ENCODE measurements at places on chromosomes 12 and 14. TPM values are rescaled to one million over a fixed set of nuclear protein-coding genes. Genes with fewer than 3 reads are reported as not detected.

The SERPINA10 gene
- not detected for total RNA-seq

The DBX2 gene
- total RNA-seq: not detected

GRCh38 chr14:99055816-99056215 lies 216.2 kb downstream of the BCL11B start:
- DNase-seq: no peak

GRCh38 chr12:124750149-124750656 lies 113.5 kb downstream of the SCARB1 start:
- DNase-seq: no peak

The INHBC gene
- not detected for total RNA-seq

GRCh38 chr14:92651758-92652406 lies 96.5 kb downstream of the LGMN start:
- peak; percentile 21 for DNase-seq

DNA sequence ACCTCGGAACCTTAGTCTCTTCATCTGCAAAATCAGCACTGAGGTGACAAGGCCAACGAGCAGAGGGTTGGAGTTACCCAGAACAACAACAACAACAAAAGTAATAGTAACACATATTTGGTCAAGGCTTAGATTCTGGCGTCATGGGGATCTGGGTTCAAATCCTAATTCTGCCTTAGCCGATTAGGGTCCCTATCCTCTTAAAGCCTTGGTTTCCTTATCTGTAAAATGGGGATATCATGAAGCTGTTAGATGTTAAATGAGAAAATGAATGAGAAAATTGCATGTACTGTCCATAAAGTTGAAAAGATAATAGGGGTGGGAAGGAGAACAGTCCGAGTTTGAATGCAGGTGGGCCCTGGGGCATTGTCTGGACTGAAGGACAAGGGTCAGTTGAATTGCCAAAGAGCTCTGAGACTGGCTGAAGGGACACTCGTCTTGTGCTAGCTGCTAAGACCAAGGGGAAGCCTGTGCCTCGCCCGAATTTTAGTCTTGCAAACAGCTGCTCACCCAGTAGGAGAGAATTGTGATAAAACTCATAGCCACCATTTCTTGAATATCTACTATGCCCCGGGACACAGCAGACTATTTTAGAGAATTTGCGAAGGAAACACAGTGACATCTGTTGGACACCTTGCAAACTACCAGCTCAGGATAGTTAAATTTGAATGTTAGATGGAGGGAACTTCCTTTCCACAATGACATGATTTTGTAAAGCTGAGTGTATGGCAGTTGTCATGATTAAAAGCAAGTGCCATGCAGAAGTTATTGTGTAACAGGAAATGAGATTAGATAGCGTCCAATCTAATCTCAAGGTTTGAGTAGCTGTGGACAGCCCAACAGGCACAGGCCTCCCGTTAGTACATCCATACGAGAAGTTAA lies 6.8 kb upstream of the HNF1A start:
- no peak for DNase-seq

GRCh38 chr14:37257501-37258070 lies 59.8 kb downstream of the MIPOL1 start:
- no peak for DNase-seq

- DNase-seq: no peak
These were observed 23.8 kb downstream of the PXN start for GRCh38 chr12:120241561-120242274.

- DNase-seq: no peak
These were observed 337.1 kb downstream of the TMEM121 start for GRCh38 chr14:105863296-105864108.

The PPP1R36 gene
- not detected for total RNA-seq

DNA sequence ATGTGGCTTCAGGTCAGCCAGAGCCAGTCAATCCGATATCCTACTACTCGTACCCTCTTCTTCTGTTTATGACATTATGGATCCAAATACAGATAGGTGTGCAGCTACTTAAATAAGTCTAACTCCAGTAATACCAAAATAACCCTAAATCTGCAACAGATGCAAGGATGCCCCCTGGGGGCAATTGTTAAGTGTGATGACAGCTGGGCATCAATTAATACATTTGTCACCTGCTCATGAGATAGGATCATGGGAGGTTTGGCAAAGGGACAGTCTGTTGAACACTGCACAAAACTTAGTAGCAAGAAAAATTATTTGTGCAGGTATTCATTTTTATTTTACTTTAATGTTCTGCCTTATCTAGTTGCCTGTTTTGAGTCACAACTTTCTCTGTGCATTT lies 83.2 kb downstream of the SLC38A6 start:
- no peak for DNase-seq

DNA sequence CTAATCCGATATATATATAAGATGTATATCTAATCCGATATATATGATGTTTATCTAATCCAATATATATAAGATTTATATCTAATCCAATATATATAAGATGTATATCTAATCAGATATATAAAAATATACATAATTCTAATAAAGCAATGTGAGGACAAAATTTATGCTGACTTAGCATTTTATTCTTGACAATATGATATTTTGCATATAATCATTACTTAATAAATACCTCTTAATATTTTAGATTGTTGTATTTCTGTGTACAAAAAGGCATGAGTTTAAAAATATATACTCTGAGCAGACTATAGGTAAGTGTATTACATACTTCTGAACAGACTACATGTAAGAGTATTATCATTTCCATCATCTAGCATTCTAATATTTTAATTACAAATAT lies 18.9 kb downstream of the GLIPR1L2 start:
- DNase-seq: no peak

DNA sequence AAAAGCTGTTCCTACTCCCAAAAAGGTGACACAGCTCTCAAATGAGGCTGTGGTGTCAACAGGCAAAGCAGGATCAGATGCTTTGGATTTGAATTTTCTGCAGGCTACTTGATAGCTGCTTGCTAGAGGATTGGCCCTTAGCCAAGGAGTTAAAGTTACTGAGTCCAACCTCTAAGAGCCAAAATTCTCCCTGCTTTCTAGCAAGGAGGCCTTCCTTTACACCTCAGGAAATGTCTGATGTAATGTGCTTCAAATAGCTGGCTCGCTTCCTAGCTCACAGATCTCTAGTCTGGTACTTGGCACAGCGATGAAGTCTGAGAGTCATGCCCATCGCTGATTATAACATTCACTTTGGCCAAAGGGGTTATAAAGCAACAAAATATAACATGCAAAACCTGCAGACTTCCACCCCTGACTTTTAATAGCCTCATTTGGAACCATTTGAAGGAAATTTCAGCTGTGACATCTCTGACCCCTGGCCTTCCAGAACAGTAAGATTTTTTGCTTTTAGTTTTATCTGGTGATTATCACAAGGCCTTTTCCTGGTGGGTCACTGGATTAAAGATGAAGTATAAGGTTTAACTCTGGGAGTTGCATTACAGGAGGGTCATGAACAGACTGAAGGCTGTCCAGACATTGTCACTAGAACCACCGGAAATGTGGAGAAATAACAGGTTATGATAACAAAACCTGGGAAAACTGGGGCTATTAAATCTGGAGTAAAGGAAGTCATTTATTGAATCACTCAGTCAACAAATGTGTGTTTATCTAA lies 189.7 kb downstream of the EPS8 start:
- no peak for DNase-seq

GRCh38 chr12:119365451-119365850 lies 30.9 kb downstream of the CCDC60 start:
- DNase-seq: no peak

The NANOG gene
- total RNA-seq: not detected

The DAO gene
- not detected for total RNA-seq

DNA sequence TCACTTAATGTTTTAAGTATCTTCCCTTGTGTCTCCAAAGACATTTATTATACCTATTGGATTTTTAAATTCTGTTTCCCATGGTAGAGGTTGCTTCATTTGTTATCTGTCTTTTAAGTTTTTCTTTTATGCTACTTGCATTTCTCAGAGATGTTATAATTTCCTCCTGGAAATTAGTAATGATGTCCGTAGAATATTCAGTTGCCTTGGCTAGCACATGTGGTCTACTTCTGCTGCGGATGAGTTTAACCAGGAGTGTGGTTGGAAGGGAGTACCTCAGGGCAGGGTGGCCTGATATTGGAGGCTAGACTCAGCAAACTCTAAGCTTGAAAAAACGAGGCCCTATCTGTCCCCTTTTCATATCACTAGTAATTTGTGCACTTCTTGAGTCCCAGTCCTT lies 8.8 kb upstream of the EVL start:
- DNase-seq: no peak

DNA sequence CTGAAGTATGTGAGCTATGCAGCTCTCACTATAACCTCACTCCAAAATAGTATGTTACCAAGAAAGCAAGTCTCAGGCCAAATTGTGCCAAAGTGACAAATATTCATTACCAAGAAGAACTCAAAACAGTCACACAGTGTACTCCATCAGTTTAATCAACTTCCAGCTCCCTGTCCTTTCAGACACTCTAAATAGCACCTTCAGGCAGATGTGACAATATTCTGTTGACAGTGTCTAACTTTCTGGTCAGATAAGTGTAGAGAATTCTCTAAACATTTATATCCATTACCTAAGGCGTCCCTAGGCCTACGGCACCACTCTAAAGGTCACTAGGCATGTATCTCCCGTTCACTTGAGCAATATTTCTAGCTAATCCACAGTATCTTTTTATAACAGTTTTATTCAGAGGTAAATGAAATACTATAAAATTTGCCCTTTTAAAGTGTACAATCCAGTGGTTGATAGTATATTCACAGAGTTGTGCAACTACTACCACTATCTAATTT lies 21.7 kb downstream of the CPNE8 start:
- no peak for DNase-seq

DNA sequence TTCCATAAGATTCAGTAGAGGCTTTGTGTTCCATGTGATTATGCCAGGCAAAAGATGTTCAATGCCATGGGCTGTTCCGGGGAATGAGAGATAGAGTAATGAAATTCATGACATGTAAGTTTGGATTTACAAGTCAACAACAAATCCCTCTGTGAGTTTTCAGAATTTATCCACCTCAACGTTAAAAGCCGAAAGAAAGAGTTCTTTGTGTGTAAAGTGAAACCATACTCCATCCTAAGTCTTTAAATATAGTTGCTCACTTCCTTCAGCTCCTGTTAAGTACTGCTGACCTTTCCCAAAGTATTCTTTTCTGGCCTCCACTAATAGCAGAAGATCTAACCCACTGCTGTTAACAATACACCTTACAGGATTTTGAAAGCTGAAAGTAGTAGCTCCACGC lies 190.0 kb downstream of the TMX1 start:
- no peak for DNase-seq

- no peak for DNase-seq
These were observed 374.8 kb downstream of the TMEM121 start for GRCh38 chr14:105901226-105901625.

- no peak for DNase-seq
These were observed 30.5 kb upstream of the AP4S1 start for GRCh38 chr14:30994681-30995620.

GRCh38 chr14:81474148-81474492 lies 59.5 kb downstream of the SEL1L start:
- no peak for DNase-seq

The STON2 gene
- 51.1 TPM for total RNA-seq

The PTGDR gene
- 2.5 TPM for total RNA-seq

- no peak for DNase-seq
These were observed 8.7 kb downstream of the KRT71 start for GRCh38 chr12:52543985-52544883.

DNA sequence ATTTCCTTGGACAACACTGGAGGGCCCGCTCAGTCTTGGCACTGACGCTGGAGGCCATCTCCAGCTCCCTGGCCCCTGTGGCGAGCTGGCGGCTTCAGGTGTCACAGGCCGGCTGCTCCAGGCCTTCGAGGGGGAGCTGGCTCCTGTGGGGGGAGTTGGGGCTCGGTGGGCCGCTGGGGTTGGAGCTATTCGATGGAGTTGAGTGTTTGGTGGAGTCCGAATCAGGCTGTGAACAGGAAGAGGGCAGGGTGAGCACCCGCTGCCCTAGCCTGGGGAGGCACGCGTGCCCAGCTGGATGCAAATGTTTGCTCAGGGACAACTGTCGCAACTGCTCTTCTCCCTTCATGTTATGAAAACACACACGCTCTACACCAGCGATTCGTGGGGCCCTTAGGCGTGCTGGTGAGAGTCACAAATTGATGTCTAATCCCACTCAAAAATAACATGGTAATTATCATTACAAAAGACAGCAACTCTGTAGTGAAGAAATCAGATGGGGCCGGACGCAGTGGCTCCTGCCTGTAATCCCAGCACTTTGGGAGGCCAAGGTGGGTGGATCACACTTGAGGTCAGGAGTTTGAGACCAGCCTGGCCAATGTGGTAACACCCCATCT lies 11.3 kb downstream of the AMN start:
- DNase-seq: no peak

- DNase-seq: no peak
These were observed 17.4 kb downstream of the SDSL start for GRCh38 chr12:113439606-113440030.

- DNase-seq: no peak
These were observed 7.7 kb downstream of the SLC6A13 start for GRCh38 chr12:254912-255311.

The YBX3 gene
- 52.4 TPM for total RNA-seq

GRCh38 chr14:93619176-93619793 lies 169.0 kb downstream of the PRIMA1 start:
- DNase-seq: no peak

The CLEC9A gene
- 0.18 TPM for total RNA-seq

GRCh38 chr12:62919838-62920237 lies 15.1 kb downstream of the PPM1H start:
- DNase-seq: no peak

The P2RX7 gene
- 10.4 TPM for total RNA-seq
